SW480 (cell line): ENCODE measurements at places on chromosomes 16 and 17.

- no peak for DNase-seq
Measured at GRCh38 chr17:48526608-48527546, 3.9 kb downstream of the HOXB1 start.

DNA sequence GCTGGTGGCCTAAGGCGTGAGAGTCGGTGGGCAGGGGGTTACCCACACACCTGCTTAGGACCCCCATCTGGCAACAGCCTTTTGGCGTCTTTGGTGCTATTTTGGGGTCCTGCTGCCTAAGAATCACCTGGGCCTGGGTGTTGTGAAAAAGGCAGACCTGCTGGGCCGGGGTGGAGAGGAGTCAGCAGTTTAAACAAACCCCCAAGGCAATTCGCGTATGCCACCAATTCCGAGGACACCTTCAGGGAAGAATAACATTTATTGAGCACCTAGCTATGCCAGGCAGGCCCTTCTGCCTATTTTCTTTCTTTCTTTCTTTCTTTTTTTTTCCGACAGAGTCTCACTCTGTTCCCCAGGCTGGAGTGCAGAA lies 53.9 kb upstream of the TOB1 start:
- no peak for DNase-seq

DNA sequence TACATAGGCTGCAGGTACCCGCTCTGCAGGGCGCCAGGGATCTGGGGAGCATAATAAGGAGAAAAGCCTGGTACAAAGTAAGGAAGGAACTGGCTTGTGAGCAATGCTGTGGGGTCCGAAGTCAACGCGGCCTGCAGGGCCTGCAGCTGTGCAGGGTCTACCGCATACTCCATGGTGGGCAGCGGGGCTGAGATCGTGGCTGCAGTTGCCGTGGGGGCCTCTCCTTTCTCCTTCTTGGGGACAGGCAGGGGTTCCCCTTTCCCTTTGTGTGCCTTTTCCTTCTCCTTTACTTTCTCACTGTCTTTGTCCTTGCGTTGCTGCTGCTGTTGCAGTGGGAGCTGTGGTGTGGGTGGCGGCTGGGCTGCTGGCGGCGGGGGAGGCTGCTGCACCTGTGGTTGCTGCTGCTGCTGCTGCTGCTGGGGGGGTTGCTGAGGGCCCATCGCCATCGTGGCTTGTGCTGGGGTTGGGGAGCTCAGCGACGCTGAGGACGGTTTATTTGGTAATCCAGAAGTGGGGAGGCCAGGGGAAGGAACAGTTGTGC lies 259.6 kb downstream of the ZFHX3 start:
- no peak for DNase-seq

GRCh38 chr17:36616061-36617029 lies 15.0 kb downstream of the MRM1 start:
- no peak for DNase-seq
